ENCODE measurements at places on chromosomes 4 and X. TPM values are rescaled to one million over a fixed set of nuclear protein-coding genes. Genes with fewer than 3 reads are reported as not detected.

C1GALT1C1 gene
- 23.6 TPM for total RNA-seq

FGF16 gene
- not detected for total RNA-seq

FAM47A gene
- total RNA-seq = not detected

CXCL10 gene
- 0.46 TPM for total RNA-seq

HSPA4L gene
- 8.9 TPM for total RNA-seq

BEND4 gene
- total RNA-seq = not detected

SSX2B gene
- not detected for total RNA-seq

NUDT6 gene
- total RNA-seq = 11.4 TPM

TLR6 gene
- 3.1 TPM for total RNA-seq

STPG2 gene
- 0.40 TPM for total RNA-seq

FABP2 gene
- not detected for total RNA-seq

CLDN22 gene
- total RNA-seq = not detected

STIM2 gene
- total RNA-seq = 20.8 TPM

CD40LG gene
- 0.46 TPM for total RNA-seq

Measured in right cardiac atrium (tissue), 5 donors.